ENCODE measurements at places on chromosomes 6 and 20.
A peak's percentile ranks its signal among the peaks of the same experiment; 100 is the strongest.

DNA sequence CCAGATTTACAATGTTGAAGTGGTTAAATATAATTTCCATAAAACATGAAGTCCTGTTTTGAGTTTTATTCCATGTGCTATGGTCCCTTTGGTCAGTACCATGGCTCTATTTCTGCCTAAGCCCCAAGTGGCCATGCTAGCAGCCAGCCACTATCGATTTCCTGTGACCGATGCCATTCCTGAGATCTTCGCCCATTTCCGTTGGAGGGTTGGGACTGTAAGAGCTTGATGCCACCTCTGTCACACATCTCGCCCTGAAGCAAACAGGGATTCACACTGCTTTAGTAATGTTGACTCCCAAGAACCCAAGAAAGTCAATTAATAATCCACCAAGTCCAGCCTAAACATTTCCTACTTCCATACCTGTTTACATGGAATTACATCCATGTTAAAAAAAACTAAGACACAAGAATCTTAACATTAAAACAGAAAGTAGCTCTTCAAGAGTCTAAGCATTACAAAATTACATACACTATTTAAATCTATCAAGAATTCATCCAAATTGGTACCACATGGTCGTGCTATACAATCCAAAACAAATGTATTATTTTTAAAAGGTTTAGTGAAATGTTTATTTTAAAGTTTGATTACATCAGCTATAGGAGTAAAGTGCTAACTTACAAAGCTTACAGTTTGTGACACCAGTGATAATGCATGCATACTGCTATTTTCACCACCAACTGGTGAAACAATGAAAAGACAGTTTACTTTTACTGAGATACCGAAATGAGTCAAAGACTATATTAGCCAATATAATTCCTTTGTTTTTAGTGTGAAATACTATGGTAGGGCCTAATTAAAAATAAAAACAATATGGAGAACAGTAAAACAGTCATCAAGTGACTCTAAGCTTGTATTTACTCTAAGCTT lies 2.5 kb downstream of the RBM39 start:
- DNase-seq: peak; percentile 64

DNA sequence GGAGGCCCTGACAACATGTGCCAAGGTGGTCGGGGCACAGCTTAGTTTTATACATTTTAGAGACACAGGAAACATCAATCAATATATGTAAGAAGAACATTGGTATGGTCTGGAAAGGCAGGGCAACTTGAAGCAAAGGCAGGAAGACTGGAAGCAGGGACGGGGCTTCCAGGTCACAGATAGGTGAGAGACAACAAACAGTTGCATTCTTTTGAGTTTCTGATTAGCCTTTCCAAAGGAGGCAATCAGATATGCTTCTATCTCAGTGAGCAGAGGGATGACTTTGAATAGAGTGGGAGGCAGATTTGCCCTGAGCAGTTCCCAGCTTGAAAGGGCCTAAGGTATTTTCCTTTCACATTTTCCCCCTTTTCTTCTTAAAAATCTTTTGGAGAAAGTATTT lies 311.0 kb upstream of the RGS17 start:
- DNase-seq: no peak

DNA sequence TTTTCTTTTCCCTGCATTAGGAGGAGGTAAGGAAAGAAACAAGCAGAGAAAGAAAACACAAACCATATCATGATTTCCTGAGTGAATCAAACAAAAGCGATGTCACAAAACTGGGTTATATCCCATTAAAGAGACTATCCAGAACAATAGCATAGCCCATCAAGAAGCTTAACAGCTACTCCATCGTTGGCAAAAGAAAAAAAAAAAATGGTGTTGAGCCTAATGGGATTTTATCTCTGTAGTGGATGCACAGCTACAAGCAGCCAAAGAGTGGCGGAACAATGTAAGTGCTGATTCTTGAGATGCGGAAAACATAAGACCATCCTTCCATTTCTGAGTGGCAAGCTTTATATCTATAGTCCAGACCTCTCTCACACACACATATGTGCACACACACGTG lies 106.2 kb upstream of the NRSN1 start:
- no peak for DNase-seq

DNA sequence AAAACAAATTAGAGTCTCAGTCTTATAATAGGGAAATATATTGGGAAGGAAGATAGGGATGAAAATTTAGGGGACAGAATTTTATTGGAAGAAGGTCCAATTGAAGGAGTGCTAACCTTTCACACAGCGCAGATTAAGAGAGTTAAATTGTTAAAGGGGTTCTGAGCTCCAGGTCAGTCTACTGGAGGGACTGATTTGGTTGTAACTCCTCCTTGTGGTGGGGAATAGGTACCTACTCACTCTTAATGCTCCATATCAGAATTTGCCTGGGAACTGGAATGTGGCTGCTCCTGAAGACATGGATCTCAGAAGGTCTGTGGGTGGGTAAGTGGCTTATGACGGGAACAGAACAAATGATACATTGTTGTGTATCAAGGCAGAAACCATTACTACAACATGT lies 143.5 kb downstream of the FLRT3 start:
- DNase-seq: peak; percentile 6

- no peak for DNase-seq
These were observed 505.0 kb downstream of the PRKN start for GRCh38 chr6:162222521-162222920.

DNA sequence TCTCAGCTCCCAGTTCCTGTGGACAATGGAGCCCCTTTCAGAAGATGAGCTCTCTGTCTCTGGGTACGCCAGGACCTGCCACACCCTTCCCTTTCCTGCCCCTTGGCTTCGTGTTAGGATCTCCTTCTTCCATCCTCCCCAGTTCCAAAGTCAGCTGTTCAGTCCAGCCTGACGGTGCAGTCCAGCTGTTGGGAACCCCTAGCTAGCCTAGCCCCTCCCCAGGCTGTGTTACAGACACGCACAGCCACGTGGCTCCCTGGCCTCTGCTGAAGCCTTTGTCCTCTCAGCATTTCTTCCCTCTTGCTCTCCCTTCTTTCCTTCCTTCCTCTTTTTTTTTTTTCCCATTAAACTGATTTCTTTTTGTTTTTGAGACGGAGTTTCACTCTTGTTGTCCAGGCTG lies 12.4 kb upstream of the TFAP2C start:
- no peak for DNase-seq

DNA sequence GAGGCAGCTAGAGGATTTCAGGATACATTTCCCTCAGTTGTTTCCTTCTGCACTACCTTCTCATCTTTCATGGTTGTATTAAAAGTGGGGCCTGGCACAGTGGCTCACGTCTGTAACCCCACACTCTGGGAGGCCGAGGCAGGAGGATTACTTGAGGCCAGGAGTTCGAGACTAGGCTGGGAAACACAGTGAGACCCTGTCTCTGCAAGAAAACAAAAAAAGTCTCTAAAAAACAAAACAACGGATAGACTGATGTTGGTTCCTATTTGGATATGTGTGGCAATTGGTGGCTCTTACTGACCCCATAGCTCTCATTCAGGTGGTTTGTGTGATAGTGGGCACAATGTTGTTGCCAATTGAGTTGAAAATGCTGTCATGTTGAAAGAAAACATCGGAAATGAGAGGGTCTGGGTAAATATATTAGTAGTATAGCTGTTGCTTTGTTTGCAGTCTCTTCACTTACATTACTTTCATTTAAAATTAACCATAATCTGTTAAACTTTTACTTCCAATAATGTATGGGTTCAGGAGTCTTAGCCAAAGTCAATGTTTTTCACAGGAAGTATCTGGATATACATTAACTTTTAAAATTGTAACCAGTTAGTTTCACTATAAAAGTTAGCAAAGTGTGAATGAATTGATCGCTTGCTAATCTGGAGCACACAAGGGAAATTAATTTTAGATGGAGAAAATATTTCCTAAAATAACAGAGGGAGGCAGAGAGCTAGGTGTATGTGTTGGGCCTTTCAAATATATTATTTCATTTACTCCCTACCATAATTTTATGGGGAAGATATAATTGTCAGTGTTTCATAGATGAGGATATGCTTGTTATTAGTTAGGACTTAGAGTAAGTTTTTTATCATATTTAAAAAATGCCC lies 31.1 kb downstream of the UTRN start:
- no peak for DNase-seq

DNA sequence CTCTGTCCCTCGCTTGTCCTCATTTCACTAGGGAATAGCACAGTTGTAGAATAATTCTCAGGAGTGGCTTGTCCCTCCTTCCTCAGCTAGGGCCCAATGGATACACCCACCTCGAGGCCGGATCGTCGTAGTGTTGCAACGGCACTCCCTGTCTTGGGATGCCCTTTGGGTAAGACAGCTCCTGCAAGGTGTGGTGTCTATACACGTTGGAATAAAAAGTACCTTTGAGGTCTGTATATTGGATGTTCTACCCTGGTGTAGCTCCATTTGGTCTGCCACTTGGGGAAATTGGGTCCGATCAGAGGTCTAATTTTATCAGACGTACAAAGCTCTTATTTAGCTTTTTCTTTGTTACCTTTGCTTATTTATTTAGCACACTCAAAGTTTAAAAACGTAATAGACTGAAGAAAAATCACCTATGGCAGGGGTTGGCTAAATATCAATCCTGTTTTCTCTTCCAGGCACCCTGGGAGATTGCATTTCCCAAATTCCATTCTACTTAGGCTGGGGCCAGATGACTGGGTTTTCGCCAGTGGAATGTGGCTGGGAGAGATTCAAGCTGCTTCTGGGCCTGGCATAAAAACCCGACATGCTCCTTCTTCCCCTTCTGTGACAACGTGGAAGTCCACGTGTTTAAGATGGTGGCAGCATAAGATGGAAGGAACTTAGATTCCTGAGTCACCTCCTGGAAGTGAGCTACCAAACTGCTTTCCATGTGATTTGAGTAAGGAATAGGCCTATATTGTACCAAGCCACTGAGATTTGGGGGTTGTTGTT lies 82.3 kb upstream of the CD83 start:
- DNase-seq: no peak

DNA sequence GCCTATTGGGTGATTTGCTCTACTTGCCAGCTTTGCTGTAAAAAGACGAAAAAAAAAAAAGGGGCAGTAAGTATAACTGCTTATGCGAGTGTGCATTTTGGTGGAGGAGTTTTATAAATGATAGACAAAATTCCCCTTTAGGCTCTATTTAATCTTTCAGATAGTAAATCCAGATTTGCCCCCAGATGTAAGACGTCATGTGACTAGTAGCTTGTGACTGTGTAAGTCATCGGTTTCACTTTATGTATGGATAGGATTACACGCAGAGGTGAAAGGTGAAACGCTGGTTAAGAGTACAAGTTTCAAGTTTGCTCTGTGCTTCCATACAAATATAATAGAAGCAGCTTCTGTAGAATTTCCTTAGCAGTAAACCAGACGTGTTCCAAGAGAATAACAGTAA lies 7.9 kb downstream of the RAB32 start:
- DNase-seq: no peak

DNA sequence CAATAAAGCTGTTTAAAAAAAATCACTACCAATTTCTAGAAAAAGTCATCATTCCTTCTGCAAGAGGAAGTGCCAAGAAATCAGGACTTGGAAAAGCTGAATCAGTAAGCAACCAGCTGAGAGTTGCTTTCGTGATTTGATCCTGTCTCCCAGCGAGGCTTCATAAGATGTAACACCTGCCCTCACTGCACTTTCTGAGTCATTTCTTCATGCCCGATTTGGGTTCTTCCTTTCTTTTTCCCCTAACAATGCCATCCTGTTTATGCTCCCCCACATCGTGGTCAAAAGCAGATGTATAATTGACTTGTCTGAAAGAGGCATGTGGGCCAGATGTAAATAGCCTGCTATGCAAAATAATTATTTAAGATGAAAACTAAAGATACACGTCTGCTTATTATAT lies 52.1 kb downstream of the RIPOR2 start:
- no peak for DNase-seq

DNA sequence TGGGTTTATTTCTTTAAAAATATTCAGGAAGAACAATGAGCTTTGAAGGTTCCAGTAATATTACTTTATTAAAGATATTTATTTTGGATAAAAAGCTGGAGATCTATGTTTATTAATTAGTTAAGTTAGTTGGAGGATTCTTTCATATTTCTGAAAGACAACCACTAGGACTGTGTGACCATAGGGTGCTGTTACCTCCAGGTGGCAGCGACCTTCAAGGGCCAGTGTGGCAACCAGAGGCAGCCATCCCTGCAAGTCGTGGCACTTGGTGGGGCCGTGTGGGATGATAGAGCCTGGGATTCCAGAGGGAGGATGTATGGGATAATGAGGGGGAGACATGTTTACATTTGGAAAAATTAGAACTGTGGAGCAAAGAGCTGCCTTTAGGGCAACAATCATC lies 95.5 kb upstream of the SCP2D1 start:
- DNase-seq: no peak

GRCh38 chr6:101108286-101108685 lies 227.2 kb upstream of the ASCC3 start:
- no peak for DNase-seq

DNA sequence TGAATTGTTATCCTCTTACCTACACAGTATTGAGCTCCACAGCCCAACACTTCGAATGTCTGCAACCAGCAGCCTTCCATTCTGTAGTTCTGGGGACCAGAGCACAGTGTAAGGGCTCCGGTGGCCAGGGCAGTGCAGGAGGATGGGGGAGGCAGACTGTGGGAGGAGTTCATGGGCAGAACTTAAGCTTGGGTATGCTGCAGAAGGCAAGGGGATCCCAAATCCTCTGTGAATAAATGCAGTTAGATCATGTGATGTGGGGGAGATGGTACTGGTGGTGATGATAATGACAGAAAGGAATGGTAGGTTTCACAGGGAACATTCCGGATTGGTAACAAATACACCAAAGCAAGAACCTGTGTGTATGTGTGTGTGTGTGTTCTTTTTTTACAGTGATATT lies 26.5 kb upstream of the CNKSR3 start:
- DNase-seq: no peak

DNA sequence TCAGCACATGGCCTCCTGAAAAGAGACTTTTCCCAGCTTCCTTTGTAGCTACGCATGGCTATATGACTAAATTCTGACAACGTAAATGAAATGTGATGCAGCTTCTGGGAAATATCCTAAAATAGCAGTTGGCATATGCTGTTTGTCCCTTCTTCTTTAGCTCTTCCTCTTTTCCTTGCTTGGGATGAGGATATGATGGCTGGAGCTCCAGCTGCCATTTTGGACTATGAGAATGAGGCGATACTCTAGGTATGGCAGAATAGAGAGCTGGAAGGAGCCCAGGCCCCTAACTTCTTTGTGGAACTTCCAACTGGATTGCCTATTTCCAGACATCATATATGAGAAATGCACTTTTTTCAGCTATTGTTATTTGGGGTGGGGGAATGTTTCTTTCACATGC lies 5.3 kb upstream of the ZFP64 start:
- no peak for DNase-seq

- no peak for DNase-seq
These were observed 368.8 kb upstream of the SASH1 start for GRCh38 chr6:147973806-147974205.

GRCh38 chr6:39560915-39561314 lies 164.3 kb downstream of the KIF6 start:
- no peak for DNase-seq

- peak; percentile 74 for DNase-seq
These were observed 11.2 kb downstream of the GNAS-AS1 start for GRCh38 chr20:58839474-58839874.

GRCh38 chr6:10740061-10740460 lies 7.5 kb upstream of the TMEM14B start:
- DNase-seq: no peak
